Stimulated activated CD8-positive, alpha-beta memory T cell treated with anti-CD3 and anti-CD28 coated beads, Interleukin-15, amount 100 ng/mL, for 4 hours (primary cell): ENCODE measurements at places on chromosomes 16 and 17.

- DNase-seq, result no peak
Measured at GRCh38 chr17:50241431-50241830, 32.8 kb upstream of the TMEM92 start.

DNA sequence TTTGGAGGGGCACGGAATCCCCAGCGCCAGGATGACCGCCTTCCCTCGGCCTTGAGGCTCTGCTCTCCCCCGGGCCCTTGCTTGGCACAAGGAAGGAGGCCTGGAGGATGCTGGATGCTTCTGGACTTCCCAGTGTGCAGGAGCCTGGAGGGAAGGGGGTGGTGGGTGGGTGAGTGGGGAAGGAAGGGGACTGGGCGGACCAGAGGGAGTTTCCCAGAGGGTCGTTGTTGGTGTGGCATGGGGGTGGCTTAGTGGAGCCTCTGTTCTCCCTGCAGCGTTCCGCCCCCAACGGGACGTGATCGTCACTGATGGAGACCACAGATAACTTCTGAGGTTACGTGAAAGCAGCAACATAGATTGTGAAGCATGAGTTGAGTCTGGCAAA is 140.0 kb downstream of the IRF8 start:
- DNase-seq, result no peak

- no peak for DNase-seq
Measured at GRCh38 chr17:45144199-45145034, 3.9 kb upstream of the HEXIM1 start.

DNA sequence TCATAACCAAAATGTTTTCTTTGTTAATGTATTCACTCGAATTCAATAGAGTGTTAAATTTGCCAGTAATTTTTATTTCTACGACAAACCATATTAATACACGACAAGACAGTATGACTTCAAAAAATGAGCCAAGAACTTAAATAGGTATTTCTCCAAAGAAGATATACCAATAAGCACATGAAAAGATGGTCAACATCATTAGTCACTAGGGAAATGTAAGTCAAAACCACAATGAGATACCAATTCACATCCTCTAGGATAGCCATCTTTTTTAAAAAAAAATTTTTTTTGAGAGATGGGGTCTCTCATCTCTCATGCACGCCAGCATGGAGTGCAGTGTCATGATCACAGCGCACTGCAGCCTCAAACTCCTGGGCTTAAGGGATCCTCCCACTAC is 5.0 kb upstream of the MEIOC start:
- DNase-seq, result no peak
